ENCODE measurements at places on chromosomes 12 and 14.

GRCh38 chr14:76714470-76714869, 46.8 kb upstream of the VASH1 start:
- DNase-seq = no peak

DNA sequence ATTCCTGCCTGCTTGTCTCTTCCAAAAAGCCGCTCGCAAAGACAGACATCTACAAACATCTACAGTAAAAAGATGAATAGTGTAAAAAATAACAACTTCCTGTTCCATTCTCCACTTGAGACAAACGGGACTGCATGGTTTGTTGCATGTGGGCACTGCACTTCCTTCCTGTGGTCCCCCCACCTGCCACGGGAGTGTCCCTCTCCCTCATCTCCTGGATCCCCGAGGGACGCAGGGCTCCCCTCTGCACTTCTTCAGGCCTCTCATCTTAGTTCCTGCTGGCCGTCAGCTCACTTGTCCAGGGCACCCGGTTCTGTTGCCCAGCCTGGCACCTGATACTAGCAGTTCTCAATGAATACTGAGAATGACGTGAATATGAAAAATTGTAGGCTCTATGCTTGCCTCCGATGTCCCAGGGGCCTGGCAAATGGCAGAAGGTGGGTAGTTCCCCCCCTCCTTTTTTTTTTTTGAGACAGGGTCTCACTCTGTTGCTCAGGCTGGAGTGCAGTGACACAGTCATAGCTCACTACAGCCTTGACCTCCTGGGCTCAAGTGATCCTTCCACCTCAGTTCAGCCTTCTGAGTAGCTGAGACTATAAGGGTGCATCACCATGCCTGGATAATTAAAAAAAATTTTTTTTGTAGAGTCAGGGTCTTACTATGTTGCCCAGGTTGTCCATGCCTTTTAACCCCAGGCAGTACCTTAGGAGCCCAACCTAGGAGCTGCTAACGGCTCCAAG, 3.5 kb upstream of the KLC1 start:
- peak; percentile 33 for DNase-seq

DNA sequence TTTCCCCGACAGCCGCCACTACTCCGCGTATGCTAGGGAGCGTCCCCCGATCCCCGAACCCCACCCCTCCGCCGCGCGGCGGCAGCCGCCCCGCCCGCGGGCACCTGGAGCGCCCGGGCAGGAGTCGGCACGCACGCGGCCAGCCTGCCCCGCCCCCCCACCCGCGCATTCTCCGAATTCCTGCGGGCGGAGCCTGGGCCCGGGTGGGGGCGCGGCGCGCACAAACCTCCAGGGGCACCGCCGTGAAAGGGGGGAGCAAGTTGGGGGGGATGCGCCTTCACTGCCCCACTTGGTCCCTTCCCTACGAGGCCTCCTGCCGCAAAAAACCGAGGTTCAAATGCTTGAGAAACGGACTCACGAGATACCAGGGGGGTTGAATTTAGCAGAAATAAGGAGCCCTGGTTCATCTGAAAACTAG, 1.7 kb downstream of the AJUBA start:
- no peak for DNase-seq

GRCh38 chr12:31246470-31246850, 79.5 kb downstream of the SINHCAF start:
- DNase-seq = no peak

DNA sequence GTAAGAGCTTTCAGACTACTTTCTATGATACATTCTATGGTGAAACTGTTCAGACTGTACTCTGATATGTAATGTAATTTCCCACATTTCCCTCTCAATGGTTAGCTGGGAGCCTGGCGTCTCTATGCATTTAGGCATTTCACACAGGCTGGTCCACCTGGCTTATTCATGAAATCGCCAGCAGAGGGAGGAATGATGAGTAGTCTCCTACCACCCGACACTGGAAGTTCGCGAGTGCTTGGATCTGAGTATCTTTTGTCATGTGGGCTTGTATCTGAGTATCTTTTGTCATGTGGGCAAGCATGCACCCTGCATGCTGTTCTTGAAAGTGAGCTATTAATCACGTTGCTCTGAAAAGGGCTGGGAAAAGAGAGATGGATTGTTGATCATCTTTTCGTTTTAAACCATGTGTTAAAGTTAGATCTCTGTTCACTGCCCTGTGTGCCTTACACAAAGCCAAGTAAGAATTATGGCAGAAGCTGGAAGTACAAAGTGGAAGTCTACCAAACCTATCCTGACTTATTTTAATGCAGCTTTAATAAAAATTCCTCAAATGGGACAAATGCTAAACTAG, 235.0 kb downstream of the ATP23 start:
- DNase-seq = peak; percentile 36

- peak; percentile 33 for DNase-seq
Observed at GRCh38 chr12:117986705-117987469, 18.1 kb upstream of the KSR2 start.

- no peak for DNase-seq
Observed at GRCh38 chr14:58813745-58814144, 176.0 kb downstream of the DACT1 start.

GRCh38 chr12:79057540-79057939, 193.0 kb downstream of the SYT1 start:
- DNase-seq = no peak

DNA sequence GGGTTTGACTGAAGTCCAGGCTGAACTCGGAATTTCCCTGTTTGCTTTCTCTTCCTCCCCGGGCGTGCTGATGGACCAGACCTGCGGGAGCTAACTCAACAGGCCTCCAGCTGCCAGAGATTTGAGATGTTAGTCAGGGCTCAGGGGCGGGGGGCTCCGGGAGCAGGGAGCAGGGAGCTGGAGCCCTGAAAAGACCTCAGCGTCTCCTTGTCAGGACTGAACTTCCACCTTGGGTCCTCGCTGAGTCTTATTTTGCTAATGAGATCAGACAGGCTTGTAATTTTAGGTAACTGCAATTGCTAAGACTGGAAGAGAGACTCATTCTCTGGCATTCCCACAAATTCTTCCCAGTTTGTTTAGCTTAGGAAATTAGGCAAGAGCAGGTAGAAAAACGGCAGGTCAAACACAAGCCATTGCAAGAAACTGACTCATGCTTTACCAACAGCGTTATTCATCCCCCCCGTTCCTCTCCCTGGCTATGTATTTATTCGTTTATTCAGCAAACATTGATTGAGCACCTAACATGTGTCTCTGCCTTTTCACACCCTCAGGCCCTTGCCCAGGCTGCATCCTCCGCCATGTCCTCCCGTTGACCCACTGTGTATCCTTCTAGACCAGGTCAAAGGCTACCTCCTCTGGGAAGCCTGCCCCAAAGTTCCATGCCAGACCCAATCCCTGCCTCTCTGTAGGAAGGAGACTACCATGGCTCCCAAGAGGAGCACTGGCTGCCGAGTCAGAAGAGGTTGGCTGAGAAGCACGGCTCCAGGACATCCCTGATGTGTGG, 80.4 kb upstream of the DIO3 start:
- DNase-seq = no peak

- no peak for DNase-seq
Observed at GRCh38 chr14:89165189-89166181, 251.5 kb downstream of the FOXN3 start.

GRCh38 chr12:22100958-22101748, 55.1 kb downstream of the CMAS start:
- DNase-seq = peak; percentile 41

GRCh38 chr12:1562813-1563407, 31.5 kb downstream of the FBXL14 start:
- no peak for DNase-seq

- DNase-seq = no peak
Observed at GRCh38 chr14:93464271-93464670, 33.5 kb downstream of the UNC79 start.

DNA sequence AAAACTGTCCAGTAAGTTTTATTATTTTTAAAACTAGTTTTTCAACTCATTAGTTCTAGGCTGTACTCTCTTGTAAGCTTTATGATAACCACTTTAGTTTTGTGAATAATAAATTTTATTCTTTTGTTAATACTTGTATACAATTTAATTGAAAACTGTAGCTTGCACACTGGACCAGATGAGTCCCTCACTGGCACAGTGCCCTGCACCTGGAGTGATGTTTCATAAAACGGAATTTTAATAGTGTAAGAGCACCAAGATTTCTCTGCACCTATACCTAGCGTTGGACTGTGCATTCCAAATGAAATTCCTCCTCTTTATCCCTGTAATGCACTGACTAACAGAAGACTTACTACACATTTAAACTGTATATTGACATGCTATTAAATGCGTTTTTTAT, 80.8 kb downstream of the PRIMA1 start:
- DNase-seq = no peak

- DNase-seq = no peak
Observed at GRCh38 chr12:16437281-16437816, 89.9 kb downstream of the MGST1 start.

- no peak for DNase-seq
Observed at GRCh38 chr14:92797935-92798653, 4.0 kb downstream of the GOLGA5 start.

DNA sequence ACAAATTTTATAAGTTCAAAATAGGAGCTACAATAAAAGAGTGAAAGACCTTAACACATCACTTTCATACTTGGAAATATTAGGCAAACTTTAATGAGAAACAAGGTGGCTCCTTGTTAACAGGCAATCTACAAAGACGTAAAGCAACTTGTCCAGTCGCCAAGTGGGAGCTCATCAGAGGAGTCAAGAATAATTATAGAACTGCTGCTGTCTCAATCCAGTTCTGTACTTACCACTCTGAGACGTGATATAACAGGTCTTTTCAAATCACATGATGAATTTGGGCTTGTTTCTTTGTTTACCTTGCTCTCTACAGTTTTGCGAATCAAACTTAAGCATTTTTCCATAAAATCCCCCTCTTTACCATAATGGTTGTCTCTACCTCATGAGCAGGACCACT, 3.6 kb downstream of the YBX3 start:
- no peak for DNase-seq

GRCh38 chr14:51304941-51305340, 64.9 kb downstream of the TMX1 start:
- DNase-seq = no peak

GRCh38 chr12:132813443-132813842, 15.2 kb downstream of the GOLGA3 start:
- no peak for DNase-seq

DNA sequence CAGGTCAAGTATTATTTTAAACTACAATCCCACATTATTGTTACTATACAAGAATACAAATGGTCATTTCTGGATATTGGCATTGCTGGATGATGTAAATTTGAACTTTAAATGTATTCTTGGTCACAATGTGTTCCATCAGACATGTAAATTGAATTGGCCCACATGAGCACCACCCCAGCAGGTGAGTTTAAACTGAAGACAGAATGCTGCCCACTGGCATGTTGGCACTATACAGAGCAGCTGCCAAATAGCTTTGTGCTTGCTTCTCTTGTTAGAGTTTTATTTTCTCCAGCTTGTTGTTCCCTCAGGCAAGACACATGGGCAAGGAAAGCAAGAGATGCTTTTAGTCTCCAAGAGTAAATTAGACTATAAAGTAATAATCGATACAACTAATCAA, 98.6 kb downstream of the C12orf50 start:
- DNase-seq = no peak

DNA sequence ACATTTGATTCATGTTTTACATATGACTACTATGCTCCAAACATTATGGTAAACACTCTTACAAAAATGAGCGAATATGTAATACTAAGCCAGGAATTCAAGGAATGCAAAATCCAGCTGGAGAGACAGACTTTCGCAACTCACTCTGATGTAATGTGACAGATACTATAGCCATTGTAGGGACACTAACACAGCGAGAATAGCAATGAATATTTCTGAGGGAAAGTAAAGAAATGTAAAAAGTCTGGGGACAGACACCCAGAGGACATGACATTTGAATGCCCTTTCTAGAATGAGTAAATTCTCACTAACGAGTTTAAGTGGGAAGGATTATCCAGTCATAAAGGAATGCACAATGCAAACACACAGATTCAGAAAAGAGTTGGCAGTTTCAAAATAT, 121.9 kb downstream of the PIK3C2G start:
- no peak for DNase-seq

GRCh38 chr14:57008534-57008933, 198.3 kb upstream of the OTX2 start:
- DNase-seq = no peak

- DNase-seq = no peak
Observed at GRCh38 chr12:124709722-124710687, 142.6 kb upstream of the NCOR2 start.

DNA sequence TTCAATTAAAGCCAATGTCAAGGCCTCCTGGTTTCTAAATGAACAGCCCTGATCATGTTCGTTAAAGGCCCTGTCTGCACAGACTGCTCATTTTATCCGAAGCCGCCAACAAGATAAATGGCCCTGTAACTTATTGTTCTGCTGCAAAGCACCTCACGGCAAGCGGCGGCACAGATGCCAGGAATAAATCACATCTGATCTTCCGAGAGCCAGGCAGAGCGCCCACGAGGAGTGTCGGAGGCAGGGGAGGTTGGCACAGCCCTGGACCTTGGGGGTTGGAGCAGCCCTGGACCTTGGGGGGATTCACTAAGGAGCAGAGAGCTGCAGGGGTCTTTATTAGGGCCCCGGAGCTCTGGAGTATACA, 110.5 kb downstream of the SCARB1 start:
- DNase-seq = no peak

DNA sequence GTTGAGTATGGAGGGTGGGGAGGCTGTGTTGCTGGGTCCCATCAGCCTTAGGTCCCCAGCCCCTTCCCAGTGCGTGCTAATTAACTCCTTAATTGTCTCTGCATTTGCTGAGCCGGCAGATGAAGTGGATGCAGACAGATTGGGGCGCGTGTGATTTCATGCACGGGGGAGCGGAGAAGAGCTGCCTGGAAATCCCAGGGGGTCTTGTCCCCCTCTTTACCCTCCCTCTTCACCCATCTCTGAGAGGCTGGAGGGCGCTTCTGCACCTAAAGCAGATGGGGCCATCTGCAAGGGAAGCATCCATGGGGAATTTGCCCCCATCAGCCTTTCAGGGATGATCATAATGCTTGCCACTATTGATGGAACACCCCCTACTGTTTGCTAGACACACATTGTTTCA, 4.4 kb upstream of the ASIC1 start:
- DNase-seq = no peak

DNA sequence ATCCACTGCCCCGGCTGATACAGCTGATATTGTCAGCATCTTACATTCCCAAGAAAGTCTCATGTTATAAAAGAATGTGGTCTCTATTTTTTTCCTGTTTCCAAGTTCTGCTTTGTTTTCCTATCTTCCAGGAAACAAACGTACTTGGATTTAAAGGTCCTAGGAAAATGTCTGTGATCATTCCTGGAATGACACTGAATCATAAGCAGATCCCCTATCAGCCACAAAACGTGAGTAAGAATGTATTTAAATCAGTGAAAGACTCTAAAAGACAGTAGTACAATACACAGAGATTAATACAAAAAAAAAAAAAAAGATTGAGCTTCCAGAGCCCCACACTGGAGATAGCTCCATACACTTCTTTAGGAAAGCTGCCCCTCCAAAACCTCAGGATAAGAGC, 21.7 kb upstream of the TEAD4 start:
- no peak for DNase-seq

All from kidney capillary endothelial cell (primary cell).